Thyroid gland (tissue), 4 donors: ENCODE measurements at places on chromosomes 7 and 10. TPM values are rescaled to one million over a fixed set of nuclear protein-coding genes. Genes with fewer than 3 reads are reported as not detected.

TBRG4 gene
- total RNA-seq, result 40.0 TPM

RELN gene
- total RNA-seq, result 16.0 TPM

HIF1AN gene
- total RNA-seq, result 9.5 TPM

LRRN3 gene
- total RNA-seq, result 5.9 TPM

MOGAT3 gene
- total RNA-seq, result not detected

SYT15 gene
- total RNA-seq, result 5.0 TPM

GRID2IP gene
- 0.34 TPM for total RNA-seq

- no peak for DNase-seq
Measured at GRCh38 chr10:58642283-58642682, 129.6 kb downstream of the BICC1 start.

- DNase-seq, result no peak
Measured at GRCh38 chr7:143360788-143361551, 1.5 kb downstream of the FAM131B start.

DNA sequence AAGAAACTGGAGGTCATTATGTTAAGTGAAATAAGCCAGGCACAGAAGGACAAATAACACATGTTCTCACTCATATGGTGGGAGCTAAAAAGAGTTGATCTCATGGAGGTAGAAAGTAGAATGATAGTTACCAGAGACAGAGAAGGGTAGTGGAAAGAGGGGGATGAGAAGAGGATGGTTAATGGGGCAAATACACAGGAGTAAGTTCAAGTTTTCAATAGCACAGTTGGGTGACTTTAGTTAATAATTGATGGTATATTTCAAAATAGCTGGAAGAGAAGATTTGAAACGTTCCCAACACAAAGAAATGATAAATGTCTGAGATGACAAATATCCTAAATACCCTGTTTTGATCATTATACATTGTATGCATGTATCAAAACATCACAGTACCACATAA is 261.8 kb downstream of the THSD7A start:
- DNase-seq, result no peak

GRCh38 chr7:117210397-117210796 is 112.5 kb downstream of the WNT2 start:
- no peak for DNase-seq

- no peak for DNase-seq
Measured at GRCh38 chr10:92758594-92758993, 68.8 kb downstream of the HHEX start.

DNA sequence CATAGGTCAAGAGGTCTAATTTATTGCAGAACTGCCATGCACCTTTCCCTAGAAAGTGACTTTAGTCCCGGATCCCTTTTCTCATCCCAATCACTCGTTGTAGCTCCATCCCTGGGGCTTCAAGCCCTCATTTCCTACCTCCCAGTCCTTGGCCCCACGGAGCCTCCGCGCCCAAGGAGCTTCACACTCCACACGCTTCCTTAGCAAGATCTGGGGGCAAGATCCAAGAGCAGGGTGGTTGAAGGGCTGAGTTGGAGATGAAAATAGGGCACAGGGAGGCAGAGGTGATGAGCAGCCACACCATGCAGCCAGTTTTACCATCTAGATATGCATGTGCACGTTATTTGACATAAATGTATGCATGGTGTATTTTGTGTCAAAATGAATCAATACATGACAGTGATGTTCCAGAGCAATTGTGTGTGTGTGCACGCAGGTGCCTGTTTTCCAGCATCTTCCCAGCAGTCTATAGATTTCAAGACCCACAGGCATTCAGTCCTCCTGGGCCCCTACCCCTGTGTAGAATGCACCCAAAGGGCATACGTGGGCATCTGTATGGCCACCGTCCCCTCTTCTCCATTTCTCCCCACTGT is 6.0 kb upstream of the TRPV6 start:
- DNase-seq, result no peak

DNA sequence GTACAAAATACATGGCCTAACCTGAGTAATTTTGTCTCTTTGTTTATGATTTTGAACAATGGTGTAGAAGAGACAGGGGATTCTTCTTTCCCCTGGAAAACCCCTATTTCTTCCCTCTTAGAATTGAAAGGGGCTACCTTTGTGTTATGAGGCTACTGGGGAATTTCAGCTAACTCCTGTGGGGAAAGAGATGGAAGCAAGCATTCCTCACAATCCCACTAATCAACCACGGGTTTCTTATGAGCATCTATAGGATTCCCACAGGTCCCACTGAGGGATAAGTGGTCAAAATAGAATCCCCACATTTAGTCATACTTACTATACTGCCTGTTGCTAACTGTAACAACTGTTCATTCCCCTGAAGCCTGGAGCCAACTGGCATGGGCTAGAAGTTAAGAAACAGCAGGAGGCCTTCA is 32.2 kb upstream of the ITGB8 start:
- no peak for DNase-seq

DNA sequence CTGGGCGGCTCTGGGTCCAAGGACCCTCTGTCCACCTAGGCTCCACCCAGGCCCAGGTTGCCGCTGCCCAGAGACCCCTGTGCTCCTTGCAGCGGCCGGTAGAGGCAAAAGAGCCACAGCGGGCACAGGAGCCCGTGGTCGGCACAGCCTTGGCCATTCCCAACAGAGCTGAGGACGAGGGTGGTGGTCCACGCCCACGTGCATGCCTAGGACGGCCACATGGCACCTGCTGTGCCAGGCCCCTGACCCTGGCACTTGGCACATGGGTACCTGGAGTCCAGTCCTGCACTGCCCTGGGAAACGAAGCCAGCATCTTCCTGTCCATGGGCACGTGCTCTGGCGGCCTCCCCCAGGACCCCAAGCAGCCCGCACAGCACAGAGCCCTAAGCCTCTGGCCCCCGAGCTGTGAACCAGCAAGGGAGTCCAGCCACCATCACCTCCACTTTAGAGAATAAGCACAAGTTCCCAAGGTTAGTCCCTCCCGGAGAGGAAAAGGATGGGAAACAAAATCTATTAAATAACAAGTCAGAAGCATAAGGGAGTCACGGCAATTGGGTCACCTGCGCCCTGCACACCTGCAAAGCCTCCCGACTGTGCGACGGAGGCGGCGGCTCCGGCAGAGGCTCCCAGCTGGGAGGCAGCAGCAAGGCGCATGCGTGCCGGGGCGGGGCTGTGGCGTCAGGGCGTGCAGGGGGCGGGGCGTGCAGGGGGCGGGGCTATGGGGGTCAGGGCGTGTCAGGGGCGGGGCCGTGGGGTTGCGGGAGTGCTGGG is 59.1 kb downstream of the STK32C start:
- peak; percentile 35 for DNase-seq

DNA sequence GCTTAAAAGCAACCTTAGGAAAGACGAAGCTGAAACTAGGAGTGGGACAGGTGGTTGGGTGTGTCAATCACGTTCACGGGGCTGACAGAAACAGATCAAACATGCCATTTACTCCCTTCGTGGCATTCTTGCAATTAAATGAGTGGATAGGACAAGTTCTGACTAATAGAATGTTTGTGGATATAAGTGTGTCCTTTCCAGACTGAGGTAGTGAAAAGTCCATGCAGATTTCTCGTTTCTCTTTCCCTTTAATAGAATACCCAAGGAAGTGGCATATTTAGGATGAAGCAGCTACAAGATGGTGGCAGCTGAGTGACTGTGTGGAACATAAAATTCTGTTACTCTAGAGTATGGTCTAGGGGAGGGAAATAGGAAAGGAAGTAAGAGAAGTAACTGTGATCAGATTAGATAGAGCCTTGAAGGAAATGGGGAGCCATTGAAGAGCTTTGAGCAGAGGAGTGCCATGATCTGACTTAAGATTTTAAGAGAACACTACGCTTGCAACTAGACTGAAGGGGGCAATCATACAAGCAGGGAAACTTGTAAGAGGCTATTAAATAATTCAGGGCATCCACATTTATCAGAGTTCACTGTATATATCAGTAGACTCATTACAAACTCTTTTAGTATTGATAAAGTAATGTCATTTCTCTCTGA is 46.3 kb upstream of the HYAL4 start:
- no peak for DNase-seq

DNA sequence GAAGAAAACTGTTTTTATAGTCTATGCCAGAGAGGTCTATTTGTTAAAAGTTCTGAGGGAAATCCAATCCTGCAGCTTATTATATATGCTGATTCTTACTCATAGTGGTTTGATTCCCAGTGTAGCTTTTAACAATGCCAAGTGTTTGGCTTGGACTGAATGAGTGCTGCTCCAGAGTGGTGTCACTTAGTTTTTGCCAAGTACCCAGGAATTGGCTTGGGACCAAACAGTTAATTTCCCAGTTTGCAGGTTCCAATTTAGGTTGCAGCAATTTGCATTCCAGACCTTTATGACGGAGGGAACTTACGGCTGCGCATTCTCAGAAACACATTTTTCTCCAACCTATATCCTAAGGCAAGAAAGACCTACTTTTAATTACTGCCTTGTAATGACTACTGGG is 32.4 kb downstream of the NSUN6 start:
- peak; percentile 14 for DNase-seq

DNA sequence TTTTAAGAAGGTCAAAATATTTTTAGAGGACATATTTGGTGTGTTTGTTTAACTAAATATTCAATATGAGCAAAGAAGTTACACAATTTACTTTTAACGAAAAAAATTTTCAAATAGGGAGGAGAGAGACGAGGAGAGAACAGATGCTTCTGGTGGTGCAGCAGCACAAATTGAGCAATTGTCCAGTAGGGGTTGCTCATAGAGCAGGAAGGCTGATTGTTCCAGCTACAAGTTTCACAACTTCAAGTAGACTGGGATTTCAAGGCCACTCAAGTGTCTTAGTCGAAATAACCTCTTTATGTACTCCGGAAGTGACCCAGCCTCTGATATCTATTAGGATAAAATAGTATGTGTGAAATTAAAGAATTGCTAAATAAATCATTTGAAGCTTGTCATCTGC is 197.9 kb downstream of the HDAC9 start:
- peak; percentile 11 for DNase-seq

GRCh38 chr7:67618556-67619162 is 622.0 kb downstream of the TYW1 start:
- DNase-seq, result no peak

DNA sequence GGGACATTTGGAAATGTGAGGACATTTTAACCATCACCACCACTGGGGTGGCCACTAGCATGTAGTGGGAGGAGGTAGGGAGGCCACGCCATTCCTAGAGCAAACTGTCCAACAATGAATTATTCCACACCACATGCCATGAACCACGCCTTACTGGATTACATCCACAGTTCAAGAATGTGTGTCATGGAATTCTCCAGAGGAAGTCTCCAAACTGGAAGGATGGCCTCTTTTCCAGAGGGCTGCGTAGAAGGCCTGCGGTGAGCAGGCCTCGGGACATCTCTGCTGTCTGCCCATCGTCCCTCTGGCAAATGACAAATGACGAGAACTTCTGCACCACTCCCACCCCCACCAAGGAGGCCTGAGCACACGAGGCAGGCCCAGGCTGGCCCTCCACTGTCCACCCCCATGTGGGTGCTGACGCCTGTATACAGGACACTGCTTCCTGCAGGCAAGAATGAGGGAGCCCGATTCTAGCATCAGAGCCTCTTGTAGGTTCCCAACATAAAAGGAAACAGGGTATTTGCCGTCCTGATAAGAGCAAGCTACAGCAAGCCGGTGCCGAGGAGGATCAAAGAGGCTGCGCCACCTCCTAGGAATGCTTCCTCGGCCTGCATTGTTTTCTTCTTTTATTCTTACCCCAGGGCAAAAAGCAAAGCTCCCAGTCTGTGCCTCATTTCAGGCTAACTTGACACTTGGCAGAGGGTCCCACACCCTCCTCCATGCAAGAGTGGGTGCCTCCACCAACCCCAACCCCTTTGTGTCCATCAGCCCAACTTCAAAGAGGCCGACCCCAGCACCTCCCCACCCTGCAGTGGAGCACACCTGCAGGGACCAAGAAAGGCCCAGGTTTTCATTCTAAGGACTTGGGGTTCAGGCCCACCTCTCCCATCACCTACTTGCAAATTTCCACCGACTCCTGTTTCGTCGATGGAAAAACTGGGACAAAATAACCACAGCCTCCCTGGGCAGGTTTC is 23.9 kb downstream of the TNS3 start:
- no peak for DNase-seq

GRCh38 chr10:18308600-18308999 is 168.4 kb downstream of the CACNB2 start:
- peak; percentile 71 for DNase-seq

DNA sequence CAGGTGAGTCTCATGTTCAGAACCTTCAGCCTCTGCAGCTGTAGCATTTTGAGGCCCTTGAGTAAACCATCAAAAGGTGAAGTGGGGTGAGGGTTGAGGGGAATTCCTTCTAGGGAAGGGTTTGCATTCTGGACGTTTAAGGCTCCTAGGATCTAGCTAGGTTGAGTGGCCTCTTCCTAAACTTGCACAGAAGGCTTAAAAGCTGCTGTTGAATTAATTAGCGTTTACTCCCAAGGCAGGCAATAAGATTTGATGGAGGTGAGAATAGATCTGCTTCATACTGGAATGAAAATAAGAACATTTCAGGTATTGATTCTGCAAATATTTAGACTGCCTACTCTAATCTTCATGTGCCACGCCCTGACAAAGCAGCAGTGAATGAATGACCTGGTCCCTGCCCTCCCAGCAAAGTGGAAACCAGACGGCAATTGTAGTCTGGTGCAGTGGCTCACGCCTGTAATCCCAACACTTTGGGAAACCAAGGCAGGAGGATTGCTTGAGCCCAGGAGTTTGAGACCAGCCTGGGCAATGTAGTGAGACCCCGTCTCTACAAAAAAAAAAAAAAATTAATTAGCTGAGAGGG is 11.4 kb upstream of the KPNA7 start:
- DNase-seq, result no peak

- DNase-seq, result peak; percentile 89
Measured at GRCh38 chr10:125160856-125161706, 718 bp upstream of the CTBP2 start.

DNA sequence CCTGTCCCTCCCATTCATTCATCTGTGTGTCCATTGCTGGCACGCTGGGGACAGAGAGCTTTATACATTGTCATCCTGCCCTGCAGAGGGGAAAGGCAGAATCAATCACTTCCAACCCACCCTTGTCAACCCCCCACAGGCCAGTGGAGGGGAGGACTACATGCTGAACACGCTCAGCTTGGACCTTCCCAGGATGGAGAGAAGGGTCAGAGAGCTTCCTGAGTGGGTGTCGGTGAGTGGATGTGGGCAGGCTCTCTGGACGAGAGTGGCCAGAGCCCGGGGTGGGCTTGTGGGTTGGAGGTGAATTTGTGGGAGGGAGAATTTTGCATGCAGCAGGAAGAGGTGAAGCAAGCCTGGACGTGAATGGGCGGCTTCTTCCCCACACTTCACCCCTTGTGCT is 93.9 kb downstream of the DNAJB6 start:
- no peak for DNase-seq

GRCh38 chr10:102626026-102626685 is 18.1 kb upstream of the TRIM8 start:
- DNase-seq, result no peak

DNA sequence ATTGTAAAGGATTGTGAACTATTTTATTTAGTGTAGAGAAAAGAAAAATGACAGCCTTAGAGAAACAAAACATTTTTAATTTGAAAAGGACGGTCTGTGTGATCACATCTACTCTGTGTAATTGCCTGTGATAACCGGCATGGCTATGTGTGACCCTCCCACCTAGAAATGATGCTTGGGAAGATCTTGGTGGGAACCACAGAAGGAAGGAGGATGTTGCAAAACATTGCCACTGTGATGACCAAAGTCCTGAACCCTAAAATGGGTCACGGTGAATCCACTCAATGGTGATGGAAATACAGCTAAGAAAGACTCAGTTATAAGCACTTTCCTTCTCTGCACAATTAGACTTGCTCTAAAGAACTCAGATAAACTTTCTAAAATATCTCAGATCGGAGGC is 221.3 kb upstream of the FRMD4A start:
- DNase-seq, result no peak

- DNase-seq, result no peak
Measured at GRCh38 chr7:45647967-45648670, 74.0 kb downstream of the ADCY1 start.

- no peak for DNase-seq
Measured at GRCh38 chr7:123844712-123845219, at the start of gene HYAL4. TSS of gene HYAL4 (plus strand) at chr7:123845169. CDS start at chr7:123868274, 23,105 bp downstream.
